ENCODE measurements at places on chromosomes 1 and 21. TPM values are rescaled to one million over a fixed set of nuclear protein-coding genes. Genes with fewer than 3 reads are reported as not detected.

SLC1A7 gene
- 0.82 TPM for total RNA-seq

IL22RA1 gene
- not detected for total RNA-seq

TRMT1L gene
- 7.5 TPM for total RNA-seq

GABRD gene
- not detected for total RNA-seq

APCS gene
- total RNA-seq = not detected

REG4 gene
- total RNA-seq = not detected

DNAI4 gene
- total RNA-seq = 4.1 TPM

TMPRSS15 gene
- total RNA-seq = not detected

TAS1R3 gene
- not detected for total RNA-seq

TMEM200B gene
- total RNA-seq = 25.4 TPM

ATP1A2 gene
- total RNA-seq = 1.8 TPM

ERICH3 gene
- not detected for total RNA-seq

POU3F1 gene
- total RNA-seq = not detected

GNAT2 gene
- 0.17 TPM for total RNA-seq

LRRC3 gene
- 3.5 TPM for total RNA-seq

ITLN2 gene
- total RNA-seq = not detected

HPCAL4 gene
- total RNA-seq = 0.12 TPM

RAB3B gene
- 0.77 TPM for total RNA-seq

PLPPR4 gene
- total RNA-seq = 0.12 TPM

ST6GALNAC5 gene
- 3.8 TPM for total RNA-seq

FMN2 gene
- total RNA-seq = 0.26 TPM

PGLYRP3 gene
- total RNA-seq = not detected

WNT2B gene
- 1.6 TPM for total RNA-seq

AMY1C gene
- not detected for total RNA-seq

HFM1 gene
- total RNA-seq = 0.17 TPM

ELOVL1 gene
- total RNA-seq = 74.6 TPM

SELL gene
- 0.26 TPM for total RNA-seq

DIP2A gene
- 15.3 TPM for total RNA-seq

C4BPA gene
- not detected for total RNA-seq

GPR37L1 gene
- total RNA-seq = not detected

TSSK3 gene
- total RNA-seq = not detected
